ENCODE measurements at places on chromosomes 5 and 9.

DNA sequence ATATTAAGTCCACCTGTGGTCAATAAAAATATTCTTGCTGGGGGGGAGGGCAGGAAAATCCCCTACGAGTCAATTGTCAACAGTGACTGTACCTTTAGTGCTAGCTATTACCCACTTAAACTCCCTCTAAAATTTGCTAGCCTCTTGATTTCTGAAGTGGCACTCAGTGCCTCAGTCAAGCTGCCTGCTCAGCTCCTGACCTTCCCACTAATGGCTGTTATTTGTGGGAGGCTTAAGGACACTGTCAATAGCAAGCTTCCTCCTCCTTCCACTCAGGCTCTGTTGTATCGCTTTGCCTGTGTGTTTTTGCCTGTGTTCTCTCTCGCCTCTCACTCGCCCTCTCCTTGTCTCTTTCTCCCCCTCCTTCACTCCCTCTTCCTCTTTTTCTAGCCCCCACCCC lies 140.8 kb downstream of the BNC2 start:
- no peak for DNase-seq

DNA sequence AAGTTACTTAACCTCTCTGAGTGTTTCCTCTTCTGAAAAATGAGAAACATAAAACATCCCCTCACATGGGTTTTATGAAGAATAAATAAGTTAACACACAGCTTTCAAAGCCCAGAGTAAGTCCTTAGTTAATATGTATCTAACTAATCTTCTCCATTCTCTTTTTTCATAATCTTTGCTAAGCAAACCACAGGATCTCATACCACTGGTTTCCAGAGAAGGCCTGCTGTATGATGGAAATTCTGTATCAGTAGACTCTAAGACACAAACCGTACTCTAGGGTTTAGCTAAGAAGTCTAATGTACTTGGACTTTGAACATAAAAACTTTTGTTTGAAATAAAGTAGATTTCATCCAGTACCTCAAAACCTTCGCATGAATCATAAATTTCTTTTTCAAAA lies 307.9 kb downstream of the SPOCK1 start:
- DNase-seq, result no peak

DNA sequence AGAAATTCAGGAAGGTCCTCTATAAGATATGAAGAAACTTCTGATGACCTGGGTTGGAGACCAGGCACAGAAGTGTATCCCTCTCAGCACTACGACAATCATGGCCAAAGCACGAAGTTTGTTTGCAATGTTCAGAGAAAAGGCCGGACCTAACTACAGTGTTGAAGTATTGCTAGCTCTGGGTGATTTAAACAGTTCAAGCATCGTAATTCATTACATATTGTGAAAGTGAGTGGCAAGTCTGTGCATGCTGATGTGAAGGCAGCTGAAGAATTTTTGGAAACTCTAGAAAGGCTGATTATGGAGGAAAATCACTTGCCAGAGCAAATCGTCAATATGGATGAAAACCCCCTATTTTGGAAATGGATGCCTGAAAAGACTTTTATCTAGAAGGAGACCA lies 67.2 kb upstream of the PANK3 start:
- no peak for DNase-seq

DNA sequence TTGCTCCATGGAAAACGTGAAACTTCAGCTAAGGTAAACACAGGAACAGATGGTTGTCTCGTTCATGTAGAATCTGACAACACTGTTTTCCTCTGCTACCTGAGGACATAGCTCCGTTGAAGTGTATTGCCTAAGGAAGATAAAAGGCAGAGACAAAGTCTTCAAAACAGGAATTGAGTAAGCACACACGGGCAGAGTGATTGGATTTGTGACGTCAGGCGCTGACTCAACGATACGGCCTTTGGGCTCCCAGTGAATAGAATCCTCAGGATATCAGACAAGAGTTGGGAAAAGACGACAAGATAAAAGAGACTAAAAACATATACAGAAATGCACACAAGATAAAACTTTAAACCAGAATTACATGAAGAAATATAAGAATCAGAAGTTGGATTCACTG lies 787.1 kb upstream of the CTNND2 start:
- DNase-seq, result no peak

- no peak for DNase-seq
Observed at GRCh38 chr5:142823126-142823525, 52.9 kb downstream of the ARHGAP26 start.

- no peak for DNase-seq
Observed at GRCh38 chr5:87899208-87899661, 369.4 kb downstream of the TMEM161B start.

DNA sequence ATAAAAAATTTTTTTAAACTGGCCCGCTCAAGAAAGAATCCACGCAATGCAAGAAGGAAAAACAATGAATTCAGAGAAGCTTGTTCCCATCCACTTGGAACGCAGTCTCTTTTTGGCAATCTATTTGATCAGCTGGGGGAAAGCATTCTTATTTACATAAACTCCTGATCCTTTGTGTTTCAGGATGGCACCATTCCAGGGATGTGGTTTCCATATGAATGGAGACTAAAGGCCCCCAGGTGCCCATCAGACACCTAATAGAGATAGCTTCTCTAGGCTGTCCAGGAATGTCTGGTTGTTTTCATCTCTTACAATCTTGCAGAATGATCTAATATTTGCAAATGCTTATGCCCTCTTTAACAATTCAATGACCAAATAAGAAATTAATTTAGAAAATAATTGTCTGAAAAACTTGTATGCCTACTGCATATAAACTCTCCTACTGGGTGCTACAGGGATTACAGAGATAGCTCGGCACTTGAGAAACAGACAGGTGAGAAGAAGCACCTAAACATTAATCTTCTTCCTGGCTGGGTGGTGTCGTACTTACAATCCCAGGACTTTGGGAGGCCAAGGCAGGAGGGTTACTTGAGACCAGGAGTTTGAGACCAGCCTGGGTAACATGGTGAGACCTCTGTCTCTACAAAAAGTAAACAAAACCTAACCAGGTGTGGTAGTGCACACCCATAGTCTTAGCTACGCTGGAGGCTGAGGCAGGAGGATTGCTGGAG lies 3.0 kb upstream of the RASGRF2 start:
- no peak for DNase-seq

Data from lung (tissue), 17 donors.